ENCODE measurements at places on chromosomes 2 and 18.

- no peak for DNase-seq
These were observed 875 bp downstream of the FASTKD1 start for GRCh38 chr2:169572821-169573159.

DNA sequence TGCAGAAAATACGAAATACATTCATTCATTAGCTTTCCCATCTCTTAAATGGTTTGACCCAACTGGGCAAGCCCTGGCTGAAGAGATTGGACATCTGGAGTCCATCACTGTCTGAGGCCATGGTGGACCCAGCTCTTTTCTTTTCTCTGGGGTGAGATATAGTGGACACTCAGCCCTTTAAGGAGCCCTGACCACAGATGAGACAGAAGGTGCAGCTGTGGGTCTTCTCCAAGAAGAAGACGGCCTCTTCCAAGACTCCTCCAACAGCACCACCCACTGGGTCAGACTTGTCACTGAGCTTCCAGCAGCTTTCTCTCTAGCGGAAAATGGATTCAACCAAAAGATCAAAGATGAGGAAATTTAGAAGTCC is 27.2 kb downstream of the TWIST2 start:
- peak; percentile 76 for DNase-seq

DNA sequence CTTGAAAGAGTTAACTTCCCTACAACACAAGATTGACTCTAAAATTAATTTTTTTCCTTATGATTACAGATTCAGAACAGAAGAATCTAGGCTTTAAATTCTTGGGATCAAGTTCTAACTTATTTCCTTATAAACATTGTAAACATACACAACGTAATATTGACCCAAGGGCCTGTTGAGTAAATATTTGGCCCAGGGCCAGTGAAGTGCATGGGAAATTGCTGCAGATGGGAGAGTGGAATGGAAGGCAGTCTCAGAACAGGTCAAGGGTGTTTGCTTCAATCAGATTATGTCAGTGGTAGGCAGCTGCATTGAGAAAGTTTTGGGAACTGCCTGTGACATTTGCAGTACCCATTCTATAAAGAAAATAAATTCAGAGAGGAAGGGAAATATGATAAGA is 137.6 kb downstream of the MYO1B start:
- DNase-seq: peak; percentile 70

DNA sequence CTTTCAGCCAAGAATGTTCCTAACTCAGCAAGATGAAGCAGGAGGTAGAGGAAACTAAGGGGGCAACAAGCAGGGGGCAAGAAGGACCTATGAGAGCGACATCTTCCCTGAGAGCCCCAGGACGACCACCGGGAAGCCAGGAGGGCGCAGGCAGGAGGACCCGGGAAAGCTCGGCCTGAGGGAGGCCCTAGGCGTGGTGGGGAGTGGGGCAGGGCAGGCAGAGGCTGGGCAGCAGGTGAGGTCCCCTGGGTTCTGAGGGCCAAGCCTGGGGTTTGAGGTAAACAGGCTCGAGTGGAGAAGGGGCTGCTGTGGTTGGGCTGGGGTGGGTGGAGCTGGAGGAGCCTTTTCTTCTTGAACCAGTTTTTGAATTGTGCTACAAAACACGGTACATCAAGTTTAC is 1.3 kb upstream of the ALPI start:
- no peak for DNase-seq

DNA sequence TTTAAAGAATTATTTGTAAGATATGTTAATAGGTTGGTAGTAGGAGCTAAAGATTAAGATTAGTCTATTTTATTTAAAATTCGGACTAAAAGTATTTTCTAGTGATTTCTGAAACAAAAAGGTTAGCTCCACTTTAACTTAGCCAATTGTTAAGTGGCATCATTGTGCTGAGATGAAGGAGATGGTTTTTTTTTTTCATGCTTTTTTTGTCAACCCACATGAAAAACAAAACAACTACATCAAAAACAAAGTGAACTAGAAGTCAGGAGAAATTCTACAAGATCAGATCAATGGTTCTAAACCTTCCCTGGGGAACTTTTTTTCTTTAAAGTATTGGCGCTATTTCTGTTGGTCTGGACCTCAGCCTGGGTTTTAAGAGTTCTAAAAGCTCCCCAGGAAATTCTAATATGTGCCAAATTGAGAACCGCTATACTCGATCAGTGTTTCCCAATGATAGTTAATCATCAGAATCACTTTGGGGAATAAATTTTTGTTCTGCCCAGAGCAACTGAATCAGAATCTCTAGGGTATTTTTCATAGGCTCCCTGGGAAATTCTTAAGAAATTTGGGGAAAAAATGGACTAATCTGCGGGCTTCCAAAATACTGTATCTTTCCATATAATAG is 2.3 kb downstream of the ZC3H6 start:
- peak; percentile 80 for DNase-seq

DNA sequence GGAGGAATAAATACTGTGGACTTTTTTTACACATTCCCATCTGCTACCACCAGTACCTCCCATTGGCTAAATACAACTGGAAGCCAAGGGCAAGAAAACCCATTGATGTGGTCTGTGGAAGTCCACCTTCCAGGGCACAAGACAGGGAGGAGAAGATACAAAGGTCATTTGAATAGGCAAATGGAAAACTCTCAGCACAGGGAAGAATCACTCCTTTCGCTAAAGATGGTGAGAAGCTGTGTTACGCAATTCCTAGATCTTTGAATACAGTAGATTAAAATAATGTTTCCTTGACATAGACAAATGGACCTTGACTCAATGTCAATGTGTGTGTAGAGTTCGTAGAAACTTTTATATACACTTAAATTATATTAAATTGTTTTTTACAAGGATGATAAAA is 70.9 kb upstream of the ERBB4 start:
- DNase-seq: no peak

DNA sequence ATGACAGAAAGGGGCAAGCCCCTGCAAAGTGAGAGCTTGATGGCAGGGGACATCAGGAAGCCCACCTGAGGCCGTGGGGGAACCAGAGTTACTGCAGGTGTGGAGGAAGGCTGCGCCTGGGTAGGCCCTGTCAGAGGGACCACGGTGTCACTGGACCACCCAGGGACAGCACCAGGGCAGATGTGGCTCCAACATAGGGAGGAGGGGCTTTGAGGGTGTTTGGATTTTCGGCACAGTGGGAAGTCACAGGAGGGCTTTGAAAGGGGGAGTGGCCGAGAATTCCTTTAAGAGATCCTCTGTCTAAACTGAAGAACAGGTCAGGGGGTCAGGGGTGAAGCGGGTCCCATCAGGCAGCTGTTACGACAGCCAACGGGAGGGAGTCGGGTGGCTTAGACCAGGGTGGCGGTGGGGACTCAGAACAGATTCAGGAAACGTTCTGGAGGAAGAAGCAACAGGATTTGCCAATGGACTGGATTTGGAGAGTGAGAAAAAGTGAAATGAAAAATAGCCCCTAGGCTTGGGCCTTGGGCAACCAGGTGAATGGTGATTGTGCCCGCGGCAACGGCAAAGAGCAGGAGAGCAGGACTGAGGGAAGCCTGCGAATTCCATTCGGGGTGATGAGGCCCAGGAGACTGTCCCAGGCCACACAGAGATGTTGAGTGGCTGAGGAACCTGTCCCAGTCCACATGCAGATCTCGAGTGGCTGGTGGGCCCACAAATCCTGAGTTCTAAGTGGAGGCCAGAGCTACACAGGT is 166.1 kb downstream of the LAMA1 start:
- DNase-seq: no peak

GRCh38 chr2:145091967-145092366 is 572.0 kb upstream of the ZEB2 start:
- DNase-seq: peak; percentile 63

GRCh38 chr2:238277695-238278094 is 10.7 kb downstream of the PER2 start:
- DNase-seq: no peak

GRCh38 chr2:209614690-209615369 is 156.8 kb upstream of the UNC80 start:
- no peak for DNase-seq

DNA sequence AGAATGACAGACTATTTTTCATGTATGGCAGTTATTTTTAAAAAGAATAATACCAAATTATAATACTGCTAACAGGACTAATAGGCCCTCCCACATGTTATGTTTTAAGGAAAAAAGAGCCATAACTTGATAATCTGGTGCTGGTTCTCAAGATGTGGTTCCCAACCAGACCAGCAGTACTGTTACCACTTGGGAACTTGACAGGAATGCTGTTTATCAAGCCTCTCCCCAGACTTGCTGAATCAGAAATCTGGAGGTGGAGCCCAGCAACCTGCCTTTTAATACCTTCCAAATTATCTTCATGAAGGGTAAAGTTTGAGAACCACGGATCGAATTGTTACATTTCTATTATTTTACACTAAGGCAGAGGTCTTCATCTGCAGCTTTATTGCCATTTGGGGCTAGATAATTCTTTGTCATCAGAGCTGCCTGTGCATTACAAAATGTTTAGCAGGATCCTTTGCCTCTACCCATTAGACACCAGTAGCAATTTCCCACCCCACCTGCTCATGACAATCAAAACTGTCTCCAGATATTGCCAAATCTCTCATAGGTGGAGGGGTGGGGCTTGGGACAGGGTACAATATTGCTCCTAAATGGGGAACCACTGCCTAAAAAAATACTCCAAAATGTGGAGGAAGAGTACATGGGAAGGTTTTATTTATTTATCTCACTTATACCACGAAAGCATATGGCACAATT is 629.6 kb downstream of the ARHGAP15 start:
- DNase-seq: no peak

DNA sequence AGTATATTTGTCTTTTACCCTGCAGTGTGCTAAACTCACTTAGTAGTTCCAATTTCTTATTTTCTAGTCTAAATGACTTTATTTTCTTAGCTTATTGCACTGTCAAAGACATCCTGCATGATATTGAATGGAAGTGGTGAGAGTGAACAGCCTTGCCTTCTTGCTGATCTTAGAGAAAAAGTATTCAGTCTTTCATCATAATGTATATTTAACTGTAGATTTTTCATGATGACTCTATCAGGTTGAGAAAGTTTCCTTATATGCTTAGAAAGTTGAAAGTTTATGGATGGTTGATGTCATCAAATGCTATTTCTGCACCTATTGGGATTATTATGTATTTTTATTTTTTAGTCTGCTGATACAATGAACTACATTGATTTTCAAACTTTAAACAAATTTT is 21.3 kb upstream of the COL3A1 start:
- no peak for DNase-seq

DNA sequence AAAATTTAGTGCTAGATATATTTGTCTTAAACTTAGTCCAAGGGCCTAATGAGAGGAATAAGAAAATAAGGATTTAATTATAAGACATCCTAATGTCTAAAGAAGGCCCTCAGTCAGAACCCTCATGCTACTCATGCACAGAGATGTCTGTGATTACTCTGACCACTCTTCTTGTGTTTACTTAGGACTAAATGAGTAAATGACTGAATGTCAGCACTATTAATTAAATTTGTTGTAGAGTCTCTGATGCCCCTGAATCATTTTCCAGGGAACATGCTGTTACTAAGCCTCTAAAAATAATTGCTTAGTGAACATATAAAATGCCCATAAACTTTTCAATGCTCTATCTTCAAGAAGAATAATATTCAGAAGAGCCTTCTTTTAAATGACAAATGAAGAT is 32.4 kb downstream of the GULP1 start:
- DNase-seq: peak; percentile 61

GRCh38 chr2:30358842-30359241 is 88.2 kb upstream of the LCLAT1 start:
- no peak for DNase-seq

- DNase-seq: no peak
These were observed 306.2 kb upstream of the KCNJ3 start for GRCh38 chr2:154392256-154392655.

DNA sequence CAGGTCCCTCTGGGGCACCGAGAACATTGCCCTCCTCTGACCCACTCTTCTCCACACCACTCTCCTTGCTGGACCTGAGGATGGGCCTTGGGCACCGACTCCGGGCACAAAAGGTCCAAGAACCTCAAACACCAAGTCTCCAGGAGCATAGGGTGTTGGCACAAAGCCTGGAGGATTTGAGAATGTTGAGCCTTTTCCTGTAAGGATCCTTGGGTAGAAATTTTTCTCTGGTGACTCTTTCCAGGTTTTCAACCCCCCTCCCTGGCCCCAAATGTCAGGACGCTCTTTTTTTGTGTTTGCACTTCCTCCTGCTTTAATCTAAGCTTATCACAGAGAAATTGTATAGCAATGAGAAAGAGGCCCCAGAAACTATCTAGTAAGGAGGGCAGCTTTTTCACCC is 9.2 kb downstream of the SPR start:
- DNase-seq: no peak

- no peak for DNase-seq
These were observed 242.6 kb downstream of the TTC32 start for GRCh38 chr2:19659024-19659792.

- DNase-seq: no peak
These were observed 111.0 kb downstream of the RBM43 start for GRCh38 chr2:151150331-151151320.

DNA sequence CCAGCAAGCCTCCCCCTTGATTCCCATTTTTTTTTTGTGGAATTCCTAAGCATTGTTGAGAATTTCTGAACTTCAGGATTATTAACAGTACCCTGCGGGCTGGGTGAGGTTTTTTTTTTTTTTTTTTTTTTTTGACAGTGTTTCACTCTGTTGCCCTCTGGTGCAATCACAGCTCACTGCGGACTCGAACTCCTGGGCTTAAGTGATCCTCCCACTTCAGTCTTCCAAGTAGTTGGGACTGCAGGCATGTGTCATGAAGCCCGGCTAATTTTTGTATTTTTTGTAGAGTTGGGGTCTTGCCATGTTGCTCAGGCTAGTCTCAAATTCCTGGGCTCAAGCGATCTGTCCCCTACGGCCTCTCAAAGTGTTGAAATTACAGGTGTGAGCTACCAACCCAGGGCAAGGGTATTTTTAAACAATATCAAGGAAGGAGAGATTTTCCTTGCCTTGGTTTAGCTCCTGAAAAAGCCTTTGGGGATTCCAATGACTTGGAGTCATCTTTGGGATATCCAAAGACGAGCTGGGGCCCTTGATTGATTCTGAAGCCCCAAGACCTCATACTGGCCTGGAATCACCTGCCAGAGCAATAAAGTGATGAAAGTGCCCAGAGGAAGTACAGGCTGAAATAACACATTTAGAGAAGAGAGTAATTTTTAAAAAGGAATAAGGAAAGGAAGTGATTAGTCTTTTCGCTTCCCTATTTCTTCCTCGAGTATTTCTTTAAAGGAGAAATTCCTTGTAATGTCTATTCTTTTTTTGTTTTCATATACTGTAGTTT is 240.2 kb downstream of the TGIF1 start:
- no peak for DNase-seq

GRCh38 chr2:7724336-7724735 is 807.1 kb downstream of the RNF144A start:
- DNase-seq: no peak

Data from fibroblast of mammary gland (primary cell).